ENCODE measurements at places on chromosomes 16 and 17.

- DNase-seq: peak; percentile 21
These were observed 3.9 kb downstream of the CCR7 start for GRCh38 chr17:40561294-40561870.

DNA sequence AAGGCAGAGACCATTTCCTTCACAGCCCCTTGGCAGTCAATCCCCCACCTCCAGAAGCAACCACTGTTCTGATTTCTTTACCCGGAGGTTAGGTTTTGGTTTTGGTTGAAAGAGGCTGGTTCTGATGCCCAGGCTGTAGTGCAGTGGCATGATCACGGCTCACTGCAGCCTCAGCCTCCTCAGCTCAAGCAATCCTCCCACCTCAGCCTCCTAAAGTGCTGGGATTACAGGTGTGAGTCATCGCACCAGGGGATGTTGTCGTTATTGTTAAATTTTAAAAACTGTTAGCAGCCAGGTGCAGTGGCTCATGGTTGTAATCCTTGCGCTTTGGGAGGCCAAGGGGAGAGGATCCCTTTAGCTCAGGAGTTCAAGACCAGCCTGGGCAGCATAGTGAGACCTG is 3.0 kb upstream of the CTRB2 start:
- DNase-seq: no peak

GRCh38 chr17:7435676-7436555 is 681 bp downstream of the TMEM102 start:
- DNase-seq: peak; percentile 52

GRCh38 chr16:5206331-5206990 is 108.9 kb upstream of the EEF2KMT start:
- no peak for DNase-seq

DNA sequence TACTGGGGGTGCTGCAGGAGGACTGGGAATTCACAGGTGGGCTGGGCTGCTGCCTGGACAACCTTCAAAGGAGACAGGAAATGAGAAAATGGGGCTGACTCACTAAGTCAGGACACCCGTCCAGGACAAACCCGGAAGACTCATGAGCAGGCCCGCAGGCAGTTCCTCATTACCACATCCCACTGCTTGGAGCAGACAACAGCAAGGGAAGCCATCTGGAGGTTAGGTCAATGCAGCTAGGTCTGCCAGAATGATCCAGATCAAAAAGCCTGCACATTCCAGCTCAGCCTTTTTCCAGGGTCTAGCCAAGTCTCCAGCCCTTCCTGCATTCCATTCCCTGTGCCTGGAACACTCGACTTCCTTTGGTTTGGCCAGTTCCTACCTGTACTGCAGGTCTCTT is 536.5 kb upstream of the CDH11 start:
- DNase-seq: no peak
